ENCODE measurements at places on chromosomes 12 and 14.

GRCh38 chr12:132216354-132216987 is 72.2 kb downstream of the NOC4L start:
- no peak for DNase-seq

DNA sequence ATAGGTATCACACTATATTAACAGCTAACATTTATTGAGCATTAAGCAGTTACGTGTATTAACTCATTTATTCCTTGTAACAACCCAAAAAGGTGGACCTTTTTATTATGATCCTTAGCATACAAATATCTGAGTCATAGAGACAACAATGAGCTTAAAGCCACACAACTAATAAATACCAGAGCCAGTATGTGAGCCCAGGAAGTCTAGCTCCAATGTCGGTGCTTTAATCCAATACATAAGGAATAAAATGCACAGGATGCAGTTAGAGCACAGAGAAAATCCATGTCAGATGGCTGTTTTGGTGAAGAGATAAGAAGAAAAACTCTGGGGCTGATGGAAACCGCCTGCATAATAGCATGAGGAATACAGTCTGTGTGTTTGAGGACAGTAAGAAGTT is 888.6 kb downstream of the TMTC2 start:
- no peak for DNase-seq

DNA sequence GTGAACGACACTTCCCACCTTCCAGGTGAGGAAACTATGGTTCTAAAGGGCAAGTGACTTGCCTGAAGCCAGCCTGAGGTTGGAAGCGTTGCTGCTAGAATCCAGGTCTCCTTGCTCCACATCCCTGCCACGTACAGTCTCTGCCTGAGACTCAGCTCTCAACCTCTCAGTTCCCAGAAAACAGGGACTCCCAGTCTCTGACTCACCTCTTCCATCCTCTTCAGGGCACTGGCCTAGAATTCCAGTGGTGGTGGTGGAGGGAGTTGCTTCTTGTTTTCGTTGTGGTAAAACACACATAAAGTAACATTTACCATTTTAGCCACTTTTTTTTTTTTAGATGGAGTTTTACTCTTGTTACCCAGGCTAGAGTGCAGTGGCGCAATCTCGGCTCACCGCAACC is 7.3 kb downstream of the GPR68 start:
- DNase-seq, result no peak

- DNase-seq, result no peak
Observed at GRCh38 chr12:3311491-3312103, 179.4 kb upstream of the PRMT8 start.

DNA sequence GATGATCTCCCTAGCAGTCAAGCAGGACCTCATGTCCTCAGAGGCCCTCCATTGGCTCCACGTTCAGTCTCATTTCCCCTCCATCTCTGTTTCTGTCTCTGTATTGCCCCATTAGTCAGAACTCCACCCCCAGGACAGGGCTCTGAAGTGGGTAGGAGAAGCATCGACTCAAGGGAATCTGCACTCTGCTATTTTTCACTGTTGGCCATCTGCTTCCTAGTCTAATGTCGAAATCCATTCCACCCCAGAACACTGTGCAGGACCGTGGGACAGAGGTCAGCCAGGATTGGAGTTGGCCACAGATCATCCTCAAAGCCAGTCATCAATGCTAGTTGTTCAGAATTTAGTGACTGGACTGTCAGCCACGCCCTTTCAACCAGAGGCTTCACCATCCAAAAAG is 10.1 kb downstream of the KRT77 start:
- no peak for DNase-seq

DNA sequence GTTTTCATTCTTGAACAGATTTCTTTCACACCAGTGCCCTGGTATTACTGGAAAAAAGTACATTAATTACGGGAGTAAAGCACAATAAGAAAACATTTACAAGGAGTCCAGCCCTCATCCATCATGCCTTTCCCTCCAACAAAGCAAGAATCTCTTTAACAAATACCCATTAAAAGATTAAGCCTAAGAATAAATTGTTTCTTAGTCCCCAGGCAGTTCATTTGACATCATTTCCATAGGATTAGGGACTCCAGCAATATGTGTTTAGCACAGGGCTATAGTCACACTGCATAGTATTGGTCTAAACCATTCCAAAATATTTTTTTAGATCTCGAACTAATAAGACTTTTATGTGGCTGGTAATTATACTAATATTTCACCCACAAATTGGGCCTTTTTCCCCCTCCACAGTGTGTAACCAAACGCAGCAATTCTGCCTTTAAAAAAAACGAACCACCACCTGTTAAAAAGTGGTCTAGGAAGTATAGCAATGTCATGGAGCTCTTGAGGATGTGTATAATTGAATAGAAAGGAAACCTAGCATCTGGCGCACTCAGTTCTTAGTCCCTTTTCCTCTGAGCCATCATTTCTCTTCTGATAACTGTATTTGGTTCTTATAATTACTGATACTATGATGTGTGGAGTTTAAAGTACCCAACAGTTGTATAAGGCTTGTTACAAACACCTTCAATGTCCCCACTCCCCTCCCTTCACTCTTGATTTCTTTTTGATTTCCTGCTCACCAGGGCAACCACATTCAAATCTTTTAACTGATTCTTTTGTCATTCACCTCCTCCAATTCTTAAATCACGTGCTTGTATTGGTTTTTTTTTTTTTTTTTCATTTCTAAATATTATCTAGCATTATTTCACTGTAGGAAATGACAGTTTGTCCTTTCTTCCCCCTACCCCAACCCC is 138.7 kb downstream of the ETV6 start:
- peak; percentile 53 for DNase-seq

GRCh38 chr14:88554457-88555286 is at the start of gene PTPN21:
Gene PTPN21 (minus strand): TSS chr14:88555007. CDS start chr14:88550417, 4,590 bp downstream.
- DNase-seq, result no peak

GRCh38 chr12:47350062-47350408 is 270.3 kb upstream of the AMIGO2 start:
- DNase-seq, result no peak

DNA sequence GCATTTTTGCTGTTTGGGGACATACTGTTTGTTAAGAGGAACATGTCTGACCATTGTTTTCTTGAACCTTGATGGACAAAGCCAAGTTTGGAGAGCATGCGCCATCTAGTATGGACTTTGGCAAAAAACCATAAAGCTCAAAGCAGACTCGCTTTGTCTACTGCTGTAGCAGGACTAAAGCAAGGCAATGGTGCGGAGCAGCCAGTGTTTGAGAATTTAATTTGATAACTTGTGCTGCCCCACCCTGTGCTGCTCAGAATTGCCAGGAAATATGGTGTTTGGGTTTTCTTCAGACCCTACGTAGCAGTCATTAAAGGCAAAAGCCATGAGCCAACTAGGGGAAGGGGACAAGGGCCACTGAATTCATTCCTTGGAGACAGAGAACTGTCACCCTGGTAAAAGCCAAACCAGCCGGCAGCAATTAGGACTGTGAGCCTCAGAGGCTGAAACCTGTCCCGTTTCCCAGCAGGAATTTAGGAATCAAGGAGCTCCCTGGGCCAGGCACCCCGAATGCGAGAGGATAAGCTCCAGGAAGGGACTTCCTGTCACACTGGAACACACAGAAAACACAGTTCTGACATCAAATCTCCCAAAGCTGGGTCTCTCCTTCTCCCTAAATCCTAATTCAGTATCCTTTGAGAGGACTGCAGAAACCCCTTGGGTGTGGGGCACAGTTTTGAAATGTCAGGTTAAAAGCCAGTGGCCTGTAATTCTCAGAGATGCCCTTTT is 1.1 kb downstream of the AVIL start:
- DNase-seq, result no peak

- DNase-seq, result no peak
Observed at GRCh38 chr14:73254247-73255004, 17.1 kb downstream of the PAPLN start.

- no peak for DNase-seq
Observed at GRCh38 chr12:19972325-19973288, 395.7 kb upstream of the PDE3A start.

DNA sequence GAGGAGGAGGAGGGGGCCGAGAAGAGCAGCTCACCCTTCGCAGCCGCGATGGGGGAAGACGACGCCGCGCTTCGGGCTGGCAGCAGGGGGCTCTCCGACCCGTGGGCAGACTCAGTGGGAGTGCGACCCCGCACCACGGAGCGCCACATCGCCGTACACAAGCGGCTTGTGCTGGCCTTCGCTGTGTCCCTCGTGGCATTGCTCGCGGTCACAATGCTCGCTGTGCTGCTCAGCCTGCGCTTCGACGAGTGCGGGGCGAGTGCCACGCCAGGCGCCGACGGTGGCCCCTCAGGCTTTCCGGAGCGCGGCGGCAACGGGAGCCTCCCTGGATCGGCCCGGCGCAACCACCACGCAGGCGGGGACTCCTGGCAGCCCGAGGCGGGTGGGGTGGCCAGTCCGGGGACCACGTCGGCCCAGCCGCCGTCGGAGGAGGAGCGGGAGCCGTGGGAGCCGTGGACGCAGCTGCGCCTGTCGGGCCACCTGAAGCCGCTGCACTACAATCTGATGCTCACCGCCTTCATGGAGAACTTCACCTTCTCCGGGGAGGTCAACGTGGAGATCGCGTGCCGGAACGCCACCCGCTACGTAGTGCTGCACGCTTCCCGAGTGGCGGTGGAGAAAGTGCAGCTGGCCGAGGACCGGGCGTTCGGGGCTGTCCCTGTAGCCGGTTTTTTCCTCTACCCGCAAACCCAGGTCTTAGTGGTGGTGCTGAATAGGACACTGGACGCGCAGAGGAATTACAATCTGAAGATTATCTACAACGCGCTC is 745 bp downstream of the TRHDE start:
- DNase-seq, result no peak

All from NAMALWA (cell line).